Type B pancreatic cell (in vitro differentiated cells): ENCODE measurements at places on chromosomes 2 and 18.

- no peak for DNase-seq
These were observed 604 bp downstream of the COQ10B start for GRCh38 chr2:197453914-197454398.

- no peak for DNase-seq
These were observed 84.8 kb upstream of the GATA6 start for GRCh38 chr18:22084547-22084946.

GRCh38 chr2:238818561-238818960, 29.3 kb upstream of the TWIST2 start:
- no peak for DNase-seq

- DNase-seq = no peak
These were observed 443.1 kb downstream of the CCDC85A start for GRCh38 chr2:56626927-56627326.

DNA sequence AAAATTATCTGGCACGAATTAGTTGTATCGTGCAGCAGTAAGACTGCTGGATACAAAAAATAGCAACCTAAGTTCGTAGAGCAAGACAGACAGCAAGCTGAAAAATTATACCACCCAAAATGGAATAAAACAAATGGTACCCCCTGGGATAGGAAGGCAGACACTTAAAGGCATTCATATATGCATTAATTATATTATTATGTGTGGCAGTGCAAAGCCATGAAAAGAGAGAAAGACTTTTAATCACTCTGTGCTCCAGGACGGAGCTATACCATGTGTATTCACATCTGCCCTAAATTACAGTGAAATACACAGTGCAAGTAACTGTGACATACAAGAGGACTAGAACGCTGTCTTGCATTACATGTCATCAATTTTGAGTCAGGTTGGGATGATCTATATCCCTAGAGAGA, 235.9 kb downstream of the GULP1 start:
- no peak for DNase-seq

DNA sequence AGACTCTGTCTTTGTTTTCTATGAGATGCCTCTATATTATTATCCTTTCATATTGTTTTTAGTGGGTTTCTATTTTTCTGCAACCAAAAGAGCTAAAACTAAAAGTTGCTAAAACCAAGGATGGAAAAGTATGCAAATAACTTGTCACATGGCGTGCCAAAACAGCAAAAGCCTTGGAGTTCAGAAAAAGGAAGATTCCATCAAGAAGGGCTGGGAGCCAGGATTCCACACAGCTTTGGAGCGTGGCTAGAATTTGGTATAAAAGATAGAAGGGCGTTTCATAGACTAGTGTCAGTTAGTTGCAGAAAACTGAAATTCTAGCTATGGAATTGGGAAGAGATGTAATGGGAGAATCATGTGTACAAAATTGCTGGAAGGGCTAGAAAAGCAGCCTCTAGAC, 4.1 kb downstream of the SCYGR1 start:
- no peak for DNase-seq

GRCh38 chr18:80065705-80066104, 31.5 kb downstream of the RBFA start:
- DNase-seq = no peak

DNA sequence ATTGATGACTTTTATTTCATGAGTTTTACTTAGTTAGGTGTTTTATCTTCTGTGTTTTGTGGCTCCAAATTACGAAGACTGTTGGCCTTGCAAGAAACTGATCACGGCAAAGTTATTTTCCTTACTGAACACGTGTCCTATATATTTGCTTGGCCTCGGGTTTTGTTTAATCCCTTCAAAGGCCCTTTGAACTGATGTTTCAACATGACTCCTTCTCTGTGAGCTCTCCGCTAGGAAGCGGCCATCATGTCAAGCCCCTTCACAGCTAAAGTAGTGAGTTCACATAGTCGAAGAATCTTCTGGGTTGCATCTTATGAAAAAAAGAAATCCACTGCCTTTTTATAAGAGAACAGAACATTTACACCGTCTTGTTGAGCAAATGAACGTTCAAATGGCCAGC, 159.3 kb downstream of the GBX2 start:
- no peak for DNase-seq

DNA sequence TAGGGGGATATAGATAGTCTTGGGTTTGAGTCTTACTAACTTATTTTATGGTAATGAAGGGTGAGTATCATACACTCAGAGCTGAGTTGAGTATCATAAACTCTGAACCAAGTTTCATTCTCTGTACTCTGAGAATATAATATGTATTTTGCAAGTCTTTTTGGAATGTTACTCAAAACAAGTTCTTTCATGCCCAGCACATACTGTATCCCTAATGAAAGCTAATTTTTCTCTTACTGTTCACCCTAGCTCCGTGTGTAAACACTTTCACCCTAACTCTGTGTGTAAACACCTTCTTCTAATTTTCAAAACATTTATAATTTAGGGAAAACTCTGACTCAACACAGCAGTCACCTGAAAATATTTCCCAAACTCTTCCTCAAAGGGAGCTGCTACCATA, 29.7 kb upstream of the CHST9 start:
- DNase-seq = no peak

DNA sequence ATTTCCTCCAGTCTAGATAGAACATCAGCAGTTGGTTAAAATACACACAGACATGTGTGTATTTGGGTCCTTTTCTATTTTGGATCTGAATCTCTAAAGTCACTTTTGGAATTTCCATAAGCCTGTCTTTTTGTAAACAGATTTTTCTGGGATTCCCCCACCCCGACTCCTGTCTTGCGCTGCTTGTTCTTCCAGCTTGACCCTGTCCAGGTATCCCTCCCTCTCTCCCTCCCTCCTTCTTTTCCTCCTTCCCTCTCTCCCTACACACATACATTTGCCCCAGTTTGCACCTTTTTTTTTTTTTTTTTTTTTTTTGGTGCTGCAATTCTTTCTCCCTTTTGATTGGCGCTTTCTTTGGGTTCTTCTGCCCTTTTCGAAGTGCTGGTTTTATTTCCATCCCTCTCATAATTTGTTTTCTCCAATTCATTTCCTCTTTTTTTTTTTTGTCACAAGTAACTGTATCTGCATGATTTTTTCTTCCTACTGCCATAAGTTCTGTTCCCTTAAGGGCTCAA, 114.8 kb upstream of the SERTAD2 start:
- DNase-seq = no peak

DNA sequence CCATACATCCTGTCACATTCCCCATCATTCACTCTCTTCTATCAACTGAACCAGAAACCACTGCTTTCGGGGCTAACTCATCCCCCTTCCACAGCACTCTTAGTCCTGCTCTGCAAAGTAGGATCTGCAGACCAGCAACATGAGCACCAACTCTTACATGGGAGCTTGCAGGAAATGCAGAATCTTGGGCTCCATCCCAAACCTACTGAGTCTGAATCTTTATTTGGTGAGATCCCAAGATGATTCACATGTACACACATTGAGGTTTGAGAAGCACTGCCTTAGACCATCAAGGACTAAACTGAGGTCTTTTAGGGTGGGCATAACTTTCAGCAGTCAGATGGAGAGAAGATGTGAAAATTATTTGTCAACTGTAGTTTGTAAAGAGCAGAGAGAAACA, 235.6 kb upstream of the EPHA4 start:
- DNase-seq = no peak

GRCh38 chr2:103327966-103328365, 566.1 kb downstream of the TMEM182 start:
- no peak for DNase-seq

- no peak for DNase-seq
These were observed 139.7 kb downstream of the FAM161A start for GRCh38 chr2:61714210-61714609.

- peak; percentile 27 for DNase-seq
These were observed 10.1 kb downstream of the EHD3 start for GRCh38 chr2:31244101-31244500.

- no peak for DNase-seq
These were observed 130.9 kb downstream of the UXS1 start for GRCh38 chr2:106063181-106063580.

- peak; percentile 15 for DNase-seq
These were observed 59.4 kb downstream of the ANKMY1 start for GRCh38 chr2:240498171-240498957.

DNA sequence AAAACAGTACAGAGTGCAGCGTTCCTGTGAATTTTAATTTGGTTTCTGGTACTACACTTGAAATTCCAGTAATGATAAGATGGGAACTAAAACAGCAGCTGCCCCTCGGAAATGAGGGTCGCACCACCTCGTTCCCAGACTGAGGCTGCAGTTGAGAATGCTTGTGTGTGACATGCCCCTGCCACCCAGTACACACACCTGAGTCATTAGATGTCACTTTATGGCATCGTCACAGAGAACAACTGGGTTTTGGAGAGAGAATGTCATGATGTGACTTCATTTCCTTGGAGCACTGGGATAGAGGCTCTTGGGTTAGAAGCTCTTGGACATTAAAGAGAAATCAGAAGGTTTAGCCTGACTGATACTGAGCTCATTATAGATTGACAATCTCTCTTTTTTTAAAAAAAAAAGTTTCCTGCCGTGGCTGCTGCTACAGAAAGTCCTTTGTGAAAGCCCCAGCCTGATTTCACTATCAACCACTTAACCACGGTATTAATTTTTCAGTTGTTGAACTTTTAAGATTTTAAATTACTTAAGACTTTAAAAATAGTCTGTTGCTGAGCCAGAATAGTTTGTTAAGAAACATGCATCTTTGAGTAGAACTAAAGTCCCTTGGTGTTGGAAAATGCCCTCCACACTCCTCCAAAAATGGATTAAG, 24.5 kb downstream of the BCL2L11 start:
- no peak for DNase-seq

GRCh38 chr18:6891788-6892187, 162.3 kb downstream of the ARHGAP28 start:
- no peak for DNase-seq

GRCh38 chr2:162293122-162293786, 25.2 kb downstream of the IFIH1 start:
- DNase-seq = no peak

DNA sequence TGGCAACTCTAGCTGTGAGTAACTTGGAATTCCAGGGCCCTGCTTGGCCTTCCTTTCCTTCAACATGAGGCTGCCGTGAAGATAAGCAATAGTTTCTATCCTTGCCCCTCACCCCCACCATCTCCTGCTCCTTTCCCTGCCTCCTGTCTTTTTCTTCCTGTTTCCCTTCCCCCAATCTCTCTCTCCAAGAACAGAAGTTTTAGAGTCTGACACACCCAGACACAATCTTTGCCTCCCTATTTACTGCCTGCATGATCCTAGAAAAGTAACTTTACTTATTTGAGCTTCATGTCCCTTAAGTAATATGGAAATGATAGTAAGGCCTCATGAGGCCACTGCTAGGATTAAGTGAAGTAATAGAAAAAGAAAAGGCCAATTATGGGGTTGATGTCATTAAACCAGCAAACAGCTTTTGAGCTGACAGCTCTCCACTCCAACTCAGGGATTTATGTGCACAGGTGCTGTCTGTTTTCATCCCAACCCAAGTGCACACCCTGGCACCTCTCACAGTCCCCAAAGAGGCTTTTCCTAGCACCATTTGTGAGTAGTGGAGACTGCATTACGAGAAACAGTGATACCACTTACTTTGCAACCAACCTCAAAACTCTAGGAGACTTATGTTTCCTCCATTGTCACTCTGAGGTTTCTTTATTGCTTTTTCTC, 123.7 kb upstream of the SIX3 start:
- no peak for DNase-seq

DNA sequence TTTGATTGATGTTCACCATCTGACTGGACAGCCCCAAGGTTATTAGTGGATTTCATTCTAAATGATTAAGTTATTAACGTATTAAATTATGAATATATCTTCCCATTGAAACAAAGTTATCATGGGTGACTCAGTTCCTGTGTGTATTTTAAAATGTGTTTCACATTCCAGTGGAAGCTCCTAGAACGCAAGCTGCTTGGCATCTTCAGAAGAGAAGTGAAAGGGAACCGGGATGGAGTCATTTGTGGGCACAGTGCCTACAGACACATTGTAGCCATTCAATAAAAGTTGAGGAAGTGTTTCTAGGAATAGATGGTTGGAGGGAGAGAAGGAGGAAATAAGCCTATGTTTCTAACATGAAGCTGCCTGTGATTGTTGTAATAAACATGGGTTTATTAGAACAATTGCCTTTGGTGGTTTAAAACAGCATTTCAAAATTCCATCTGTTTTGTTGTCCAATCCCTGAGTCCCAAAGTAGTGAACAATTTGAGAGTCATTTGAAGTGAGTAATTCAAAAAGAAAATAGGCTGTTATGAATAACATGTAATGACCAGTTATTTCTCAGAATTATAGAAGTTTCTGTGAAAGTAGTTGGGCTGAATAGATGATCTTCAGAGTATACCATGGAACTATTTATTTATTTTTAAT, 143.5 kb downstream of the PKP4 start:
- DNase-seq = no peak

DNA sequence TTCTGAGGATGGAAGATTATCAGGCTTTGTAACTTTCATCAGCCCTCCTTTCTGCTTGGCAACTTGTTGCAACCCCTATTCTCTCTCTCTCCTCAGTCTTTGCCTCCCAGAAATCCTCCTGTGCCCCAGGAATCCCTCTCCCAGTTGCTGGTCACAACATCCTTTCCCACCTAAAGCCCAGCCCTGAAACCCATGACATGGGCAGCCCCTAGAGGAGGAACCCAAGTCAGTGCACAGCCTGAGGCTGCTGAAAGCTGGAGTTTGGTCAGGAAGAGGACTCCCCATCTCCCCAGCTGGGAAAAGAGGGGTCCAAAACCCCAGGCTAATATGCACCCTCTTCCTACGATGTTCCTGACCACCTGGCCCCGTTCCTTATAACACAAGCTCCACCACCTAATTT, 29.5 kb downstream of the PKDCC start:
- DNase-seq = no peak

GRCh38 chr2:30511122-30512083, 64.4 kb downstream of the LCLAT1 start:
- no peak for DNase-seq

GRCh38 chr2:25728559-25728958, 55.2 kb upstream of the DTNB start:
- no peak for DNase-seq

DNA sequence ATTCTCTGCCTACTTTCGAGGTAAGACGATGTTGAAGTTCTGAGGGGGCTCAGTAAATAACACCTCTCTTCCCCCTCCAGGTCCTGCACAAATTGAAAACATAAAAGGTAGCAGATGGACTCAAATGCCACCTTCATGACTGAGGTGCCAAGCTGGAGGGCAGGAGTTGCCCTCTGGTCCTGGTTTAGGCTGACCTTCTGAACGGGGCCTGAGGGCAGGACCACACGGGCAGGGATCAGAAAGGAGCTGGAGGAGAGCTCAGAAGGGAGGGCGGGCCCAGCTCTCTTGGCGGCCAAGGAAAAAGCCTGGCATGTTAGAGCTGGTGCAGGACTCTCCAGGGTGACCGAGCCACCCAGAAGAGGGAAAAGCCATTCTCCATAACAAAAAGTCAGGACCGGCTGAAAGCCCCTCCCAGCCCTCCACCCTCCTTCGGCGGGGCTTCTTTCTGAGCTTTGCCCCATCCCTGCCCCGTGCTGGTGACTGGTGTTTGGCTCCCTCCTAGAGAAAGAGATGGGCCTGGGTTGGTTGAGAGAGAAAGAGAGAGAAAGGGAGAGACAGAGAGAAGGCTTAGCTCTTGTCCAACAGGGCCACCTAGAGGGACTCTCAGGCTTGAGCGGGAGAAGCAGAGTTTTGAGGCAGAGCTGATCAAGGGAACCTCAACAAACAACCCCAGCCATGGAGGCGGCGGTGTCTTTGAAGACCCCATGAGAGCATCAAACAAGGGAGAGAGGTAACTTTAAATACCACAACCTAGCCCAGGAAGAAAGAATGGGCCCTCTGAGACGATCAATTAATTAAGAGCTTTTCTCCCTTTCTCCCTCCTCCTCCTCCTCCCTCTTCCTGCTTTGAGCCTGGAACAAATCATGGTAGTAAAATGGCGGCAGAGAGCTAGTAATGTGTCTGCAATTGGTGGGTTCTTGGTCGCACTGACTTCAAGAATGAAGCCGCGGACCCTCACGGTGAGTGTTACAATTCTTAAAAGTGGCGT, 50.8 kb downstream of the WIPF1 start:
- DNase-seq = no peak
